ENCODE measurements at places on chromosomes 2 and 18.

DNA sequence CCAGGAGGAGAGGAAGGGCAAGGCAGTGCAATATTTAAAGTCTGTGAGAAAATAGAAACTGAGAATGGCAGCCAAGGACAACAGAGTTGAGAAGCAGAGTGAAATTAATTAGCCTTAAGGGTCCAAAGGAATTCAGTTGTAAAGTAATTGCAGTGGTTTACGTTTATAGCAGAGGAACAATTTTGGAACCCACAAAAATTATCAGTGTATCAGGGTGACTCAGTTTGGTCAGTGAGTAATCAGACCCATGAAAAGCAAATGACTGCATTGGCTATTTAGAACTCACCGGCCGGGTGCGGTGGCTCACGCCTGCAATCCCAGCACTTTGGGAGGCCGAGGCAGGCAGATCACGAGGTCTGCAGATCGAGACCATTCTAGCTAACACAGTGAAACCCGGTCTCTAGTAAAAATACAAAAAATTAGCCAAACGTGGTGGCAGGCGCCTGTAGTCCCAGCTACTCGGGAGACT lies 245.8 kb upstream of the SLC39A10 start:
- no peak for DNase-seq

DNA sequence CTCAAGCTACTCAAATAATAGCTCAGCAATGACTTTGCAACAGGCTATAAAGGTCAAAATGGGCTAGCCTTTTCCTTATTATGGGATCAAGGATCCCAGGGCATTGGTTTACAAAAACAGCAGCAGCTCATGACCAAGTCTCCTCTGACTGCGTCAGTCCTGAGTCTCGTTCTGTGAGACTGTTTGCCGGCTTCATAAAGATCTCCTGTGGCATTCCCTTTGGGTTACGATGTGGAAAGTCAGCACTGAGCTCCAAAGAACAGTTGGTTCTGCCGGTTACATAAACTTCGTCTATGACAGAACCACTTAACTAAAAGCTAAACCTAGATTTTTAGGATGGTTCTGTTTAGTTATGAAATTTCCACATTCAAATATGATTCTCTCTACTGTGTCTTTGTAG lies 674.9 kb downstream of the ZEB2 start:
- DNase-seq = no peak

- no peak for DNase-seq
These were observed 57.0 kb downstream of the CUL3 start for GRCh38 chr2:224528171-224528570.

DNA sequence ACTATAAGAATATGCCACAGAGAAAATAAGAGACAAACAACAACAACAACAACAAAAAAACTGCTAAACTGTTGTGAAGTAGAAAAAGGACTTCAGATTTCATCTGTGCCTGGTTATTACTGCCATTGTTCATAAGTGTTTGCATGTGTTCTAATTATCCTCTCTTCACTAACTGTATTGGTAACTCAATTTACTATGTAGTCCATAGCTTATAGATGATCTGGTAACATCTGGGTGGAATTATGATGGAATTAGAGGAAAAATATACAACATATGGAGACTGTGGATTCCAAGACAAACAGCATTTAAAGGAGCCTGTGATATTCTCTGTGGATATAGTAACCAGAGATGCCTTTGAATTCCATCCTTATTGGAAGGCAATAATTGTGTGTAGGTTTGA lies 1891.5 kb upstream of the PIK3C3 start:
- no peak for DNase-seq

DNA sequence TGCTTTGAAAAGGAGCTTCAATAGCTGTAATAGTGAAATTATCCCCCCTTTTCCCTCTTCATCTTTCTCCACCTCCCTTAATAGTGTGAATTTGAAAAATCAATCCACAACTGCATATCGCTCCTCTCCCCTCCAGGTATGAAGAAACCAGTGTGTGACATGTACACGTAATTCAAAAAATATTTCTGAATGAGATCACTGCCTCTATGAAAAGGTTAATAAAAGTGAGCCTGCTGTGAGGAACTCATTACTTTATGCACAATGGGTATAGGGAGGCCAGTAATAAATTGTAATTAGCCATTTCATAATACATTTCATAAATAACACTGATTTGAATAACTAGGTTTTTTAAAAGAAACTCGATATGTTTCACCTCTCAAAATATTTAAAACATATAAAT lies 209.0 kb upstream of the KYNU start:
- no peak for DNase-seq

DNA sequence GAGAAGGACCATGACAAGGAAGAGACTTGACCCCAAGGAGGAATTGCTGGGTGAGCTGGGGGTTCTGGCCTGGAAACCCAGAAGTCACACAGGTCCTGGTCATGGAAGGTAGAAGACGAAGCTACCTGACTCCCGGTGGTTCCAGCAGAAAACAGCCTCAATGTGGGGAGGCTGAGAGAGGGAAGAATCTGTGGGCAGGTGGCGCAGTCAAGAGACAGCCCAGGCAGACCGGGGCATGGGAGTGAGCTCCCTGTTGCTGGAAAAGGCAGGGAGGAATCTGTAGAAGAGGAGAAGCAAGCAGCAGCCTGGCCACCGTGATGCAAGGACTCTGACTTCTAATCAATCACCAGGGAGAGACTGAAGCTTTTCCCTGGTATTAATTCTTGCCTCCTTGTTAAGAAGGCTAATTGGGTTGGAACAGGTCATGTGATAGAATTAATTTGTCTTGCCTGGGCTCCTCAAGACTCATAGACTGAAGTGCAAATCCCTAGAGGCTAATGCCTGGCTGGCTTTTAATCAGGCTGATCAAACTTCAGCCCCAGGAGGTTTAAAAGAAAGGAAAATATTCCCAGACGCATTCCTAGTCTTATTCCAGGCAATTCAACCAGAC lies 30.1 kb downstream of the CNGA3 start:
- DNase-seq = no peak

DNA sequence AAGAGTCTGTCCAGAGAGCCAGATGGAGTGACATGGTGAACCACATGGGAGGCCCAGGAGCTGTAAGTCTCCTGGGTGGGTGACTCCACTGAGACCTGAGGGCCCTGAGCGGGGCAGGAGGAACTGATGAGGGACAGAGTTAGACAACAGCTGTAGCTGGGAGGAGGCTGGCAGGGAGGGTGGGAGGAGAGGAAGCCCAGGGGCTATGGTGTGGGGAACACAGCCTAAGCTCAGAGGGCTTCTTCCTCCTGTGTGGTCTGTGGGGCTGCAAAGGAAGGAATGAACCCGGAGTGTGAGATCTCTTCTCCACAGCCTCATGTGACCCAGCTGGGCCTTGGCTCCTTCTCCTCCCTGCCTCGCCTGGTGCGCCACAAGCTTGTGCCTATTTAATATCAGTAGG lies 395.6 kb upstream of the HS6ST1 start:
- DNase-seq = no peak

DNA sequence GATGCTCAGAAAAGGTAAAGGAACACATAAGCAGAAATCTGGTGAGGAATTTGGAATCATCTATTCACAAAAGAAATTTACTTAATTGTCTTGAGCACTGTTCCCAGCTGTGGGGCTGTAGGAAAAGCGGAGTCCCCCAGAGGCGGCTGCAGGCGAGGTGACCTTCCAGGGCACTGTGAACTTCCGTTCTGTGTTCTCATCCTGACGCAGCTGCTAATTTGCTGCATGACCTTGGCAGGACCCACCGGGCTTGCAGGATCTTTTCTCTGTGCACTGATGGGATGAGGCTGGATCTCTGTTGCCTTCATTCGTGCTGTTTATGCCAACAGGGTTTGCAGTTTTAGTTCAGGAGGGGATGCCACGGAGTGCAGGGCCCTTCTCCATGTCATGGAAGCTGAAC lies 301.9 kb upstream of the MYT1L start:
- DNase-seq = no peak

DNA sequence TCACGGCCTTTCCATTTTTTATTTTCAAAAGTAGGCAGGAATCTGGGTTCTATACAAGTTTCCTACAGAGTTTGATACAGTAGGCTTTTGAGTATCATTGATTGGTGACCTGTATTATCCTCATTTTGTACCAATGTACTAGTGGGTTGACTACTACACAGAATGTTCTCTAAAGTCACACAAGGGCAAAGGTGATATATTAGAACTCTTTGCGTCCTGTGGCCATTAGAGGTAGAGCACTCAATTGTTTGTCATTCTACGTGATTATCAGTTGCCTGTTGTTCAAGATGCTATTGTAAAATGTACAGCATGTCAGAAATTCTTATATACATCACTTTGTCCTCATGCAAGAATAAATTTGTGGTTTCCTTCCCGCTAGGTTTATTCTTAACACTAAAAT lies 24.8 kb downstream of the WDR75 start:
- no peak for DNase-seq

GRCh38 chr18:78393086-78393862 lies 586.3 kb upstream of the SALL3 start:
- no peak for DNase-seq

GRCh38 chr2:215059724-215060123 lies 78.7 kb downstream of the ABCA12 start:
- no peak for DNase-seq

DNA sequence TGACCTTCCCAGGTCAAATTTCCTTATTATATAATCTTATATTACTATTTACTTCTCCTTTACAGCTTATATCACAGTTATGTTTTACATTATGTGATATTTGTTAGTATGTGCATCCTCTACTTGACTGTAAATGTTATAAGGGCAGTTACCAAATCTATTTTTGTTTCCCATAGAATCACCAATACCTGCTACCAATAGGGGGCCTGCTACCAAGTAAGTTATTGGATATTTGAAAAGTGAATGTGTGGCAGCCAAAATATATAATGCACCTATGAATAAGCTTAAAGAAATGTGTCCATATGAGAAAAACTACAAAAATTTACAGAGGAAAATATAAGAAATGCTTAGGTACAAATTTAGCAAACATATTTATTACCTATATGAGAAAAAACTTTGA lies 23.9 kb upstream of the CTAGE1 start:
- DNase-seq = no peak

DNA sequence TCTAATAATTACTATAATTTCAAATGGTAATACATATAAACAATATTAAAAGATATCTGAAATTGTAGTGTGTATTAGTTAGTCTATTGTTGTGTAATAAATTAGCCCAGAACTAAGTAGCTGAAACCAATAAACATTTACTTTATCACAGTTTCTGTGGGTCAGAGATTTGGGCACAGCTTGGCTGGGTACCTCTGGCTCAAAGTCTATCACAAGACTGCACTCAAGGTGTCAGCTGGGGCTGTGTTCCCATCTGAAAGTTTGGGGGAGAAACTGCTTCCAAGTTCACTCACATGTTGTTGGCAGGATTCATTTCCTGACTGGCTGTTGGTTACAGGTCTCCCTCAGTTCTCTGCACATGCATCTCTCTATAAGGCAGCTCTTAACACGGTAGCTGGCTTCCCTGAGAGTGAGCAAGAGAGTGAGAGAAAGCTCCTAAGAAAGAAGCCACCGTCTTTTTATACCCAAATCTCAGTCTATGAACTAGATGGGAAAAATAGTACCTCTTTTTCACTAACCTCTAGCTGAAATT lies 25.6 kb upstream of the WIPF1 start:
- no peak for DNase-seq

- DNase-seq = no peak
These were observed 1.4 kb downstream of the CCDC85A start for GRCh38 chr2:56185101-56185581.

DNA sequence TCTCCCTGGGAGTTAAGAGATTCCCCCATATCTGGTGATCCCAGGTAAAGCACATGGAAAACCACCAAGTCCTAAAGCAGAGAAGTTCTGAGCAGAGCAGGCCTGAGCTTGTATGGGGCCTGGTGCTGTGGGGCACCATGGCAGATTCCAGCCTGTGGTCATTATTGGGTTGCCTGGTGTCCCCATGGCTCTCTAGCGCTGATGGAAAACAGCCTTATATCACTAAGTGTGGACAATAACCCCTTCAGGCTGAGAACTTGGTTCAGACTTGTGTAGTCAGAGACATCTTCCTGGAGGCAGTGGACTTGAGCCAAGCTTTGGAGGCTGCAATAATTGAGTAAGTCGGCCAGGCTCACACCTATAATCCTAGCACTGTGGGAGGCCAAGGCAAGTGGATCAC lies 96.8 kb downstream of the MCFD2 start:
- no peak for DNase-seq

GRCh38 chr18:29250259-29250658 lies 1073.3 kb upstream of the CDH2 start:
- DNase-seq = no peak

- DNase-seq = no peak
These were observed 143.7 kb downstream of the IRS1 start for GRCh38 chr2:226655871-226656270.

GRCh38 chr18:76354348-76354747 lies 140.7 kb downstream of the ZNF516 start:
- DNase-seq = no peak

GRCh38 chr2:86433137-86433536 lies 8.0 kb upstream of the KDM3A start:
- no peak for DNase-seq

- no peak for DNase-seq
These were observed 22.1 kb downstream of the KIF1A start for GRCh38 chr2:240797914-240798313.

DNA sequence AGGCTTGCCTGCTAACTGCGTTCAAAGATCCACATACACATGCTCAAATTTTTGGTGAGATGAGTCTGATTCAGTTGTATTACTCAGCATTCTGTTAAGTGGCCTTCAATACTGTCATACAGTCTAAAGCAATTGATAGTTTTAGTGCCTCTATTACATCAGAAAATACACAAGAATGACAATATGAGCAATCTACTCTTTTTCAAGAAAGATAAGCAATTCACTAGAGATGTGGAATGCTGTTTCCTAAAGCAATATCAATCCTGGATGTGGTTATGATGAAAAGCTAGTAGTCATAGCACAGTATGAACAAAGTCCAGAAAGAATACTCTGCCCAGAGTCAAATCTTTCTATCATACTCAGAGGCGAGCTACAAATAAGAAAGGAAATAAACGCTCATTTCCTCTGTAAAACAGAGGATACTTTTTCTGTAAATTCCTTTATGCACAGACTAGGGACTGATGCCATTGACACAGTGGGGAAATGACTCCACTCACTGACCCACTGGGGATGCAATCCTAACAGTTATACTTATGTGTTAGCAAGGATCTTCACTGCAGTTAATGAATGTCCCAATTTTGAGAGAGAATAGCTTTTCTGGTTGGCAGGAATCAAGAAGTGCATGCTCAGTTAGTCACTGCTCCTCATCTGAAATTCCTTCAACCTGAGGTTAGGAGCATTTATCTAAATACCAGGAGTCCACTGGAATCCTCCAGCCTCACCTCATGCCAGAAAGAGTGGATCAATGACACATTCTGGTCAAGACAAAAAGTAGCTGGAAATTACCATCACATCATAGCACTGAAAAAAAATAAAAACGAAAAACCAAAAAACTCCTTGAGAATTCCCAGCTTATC lies 83.3 kb downstream of the PDE11A start:
- no peak for DNase-seq

GRCh38 chr18:43547456-43547855 lies 270.2 kb upstream of the SYT4 start:
- DNase-seq = no peak

GRCh38 chr2:144432921-144433320 lies 87.0 kb downstream of the ZEB2 start:
- no peak for DNase-seq

- DNase-seq = no peak
These were observed 266.4 kb downstream of the ANAPC1 start for GRCh38 chr2:111617299-111618225.

DNA sequence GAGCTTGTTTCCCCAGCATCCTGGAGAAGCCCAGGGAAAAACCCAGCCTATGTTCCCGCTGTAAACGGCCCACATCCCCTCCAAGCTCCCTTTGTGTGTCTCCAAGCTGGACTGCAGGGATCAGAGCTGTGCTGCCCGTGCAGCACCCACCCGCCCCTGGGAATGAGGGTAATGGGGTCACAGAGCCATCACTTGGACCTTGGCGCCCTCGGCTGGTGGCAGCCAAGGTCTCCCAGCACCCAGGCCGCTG lies 670 bp upstream of the INPP5D start:
- no peak for DNase-seq
